ENCODE measurements at places on chromosomes 13 and 19. TPM values are rescaled to one million over a fixed set of nuclear protein-coding genes. Genes with fewer than 3 reads are reported as not detected.

Gene ZNF574
- total RNA-seq: 22.0 TPM

Gene ZNF606
- total RNA-seq: 23.5 TPM

Gene IL12RB1
- total RNA-seq: not detected

Gene RGS9BP
- total RNA-seq: 0.28 TPM

Gene SLAIN1
- total RNA-seq: 4.8 TPM

Gene TICAM1
- total RNA-seq: 15.8 TPM

Gene SYNGR4
- not detected for total RNA-seq

Gene NCAN
- not detected for total RNA-seq

Gene CRTC1
- 9.4 TPM for total RNA-seq

Gene NPHS1
- not detected for total RNA-seq

Gene ATP4A
- not detected for total RNA-seq

Gene SIGLEC9
- total RNA-seq: not detected

Gene ICAM5
- 1.3 TPM for total RNA-seq

Gene ZNF878
- 0.66 TPM for total RNA-seq

Gene LRRC8E
- total RNA-seq: 8.0 TPM

Gene NANOS3
- total RNA-seq: not detected

Gene TNFSF9
- total RNA-seq: 1.6 TPM

Gene ZNF135
- not detected for total RNA-seq

Gene CAPS
- total RNA-seq: 45.7 TPM

Gene ACTMAP
- 20.2 TPM for total RNA-seq

Gene PGLYRP2
- not detected for total RNA-seq

Gene KISS1R
- not detected for total RNA-seq

Gene CEACAM4
- total RNA-seq: not detected

Gene DMKN
- 224 TPM for total RNA-seq

Gene ZNF773
- 17.2 TPM for total RNA-seq

Gene ZIC5
- total RNA-seq: 0.71 TPM

Gene CEBPA
- total RNA-seq: 1.8 TPM

Gene GFY
- total RNA-seq: not detected

Gene OR7C1
- total RNA-seq: not detected

Gene PPP6R1
- total RNA-seq: 126 TPM

Gene SIGLECL1
- not detected for total RNA-seq

Gene COL4A2
- total RNA-seq: 0.42 TPM

Gene ZNF700
- total RNA-seq: 11.7 TPM

Gene PEAK3
- not detected for total RNA-seq

Gene BLOC1S3
- 22.7 TPM for total RNA-seq

Gene ZNF540
- 0.42 TPM for total RNA-seq

Gene SHKBP1
- 117 TPM for total RNA-seq

Gene ZNF324B
- total RNA-seq: 12.0 TPM

Gene SUGP2
- 77.2 TPM for total RNA-seq

Gene GIPR
- 6.9 TPM for total RNA-seq

Gene KLF1
- not detected for total RNA-seq

Gene ZNF8
- total RNA-seq: 12.1 TPM

Gene PLPPR3
- total RNA-seq: 0.27 TPM

Gene LYPD5
- 6.4 TPM for total RNA-seq

Gene COPE
- 143 TPM for total RNA-seq

Gene PEG3
- 0.09 TPM for total RNA-seq

Gene MZT1
- total RNA-seq: 11.4 TPM

Gene NTF4
- total RNA-seq: 0.69 TPM

Gene AMH
- total RNA-seq: 5.0 TPM

Gene PODNL1
- not detected for total RNA-seq
